NCI-H1417 (cell line): ENCODE measurements at places on chromosomes 2 and 18.
A peak's percentile ranks its signal among the peaks of the same experiment; 100 is the strongest.

GRCh38 chr18:49650426-49650891, 88.6 kb downstream of the LIPG start:
- DNase-seq: no peak

DNA sequence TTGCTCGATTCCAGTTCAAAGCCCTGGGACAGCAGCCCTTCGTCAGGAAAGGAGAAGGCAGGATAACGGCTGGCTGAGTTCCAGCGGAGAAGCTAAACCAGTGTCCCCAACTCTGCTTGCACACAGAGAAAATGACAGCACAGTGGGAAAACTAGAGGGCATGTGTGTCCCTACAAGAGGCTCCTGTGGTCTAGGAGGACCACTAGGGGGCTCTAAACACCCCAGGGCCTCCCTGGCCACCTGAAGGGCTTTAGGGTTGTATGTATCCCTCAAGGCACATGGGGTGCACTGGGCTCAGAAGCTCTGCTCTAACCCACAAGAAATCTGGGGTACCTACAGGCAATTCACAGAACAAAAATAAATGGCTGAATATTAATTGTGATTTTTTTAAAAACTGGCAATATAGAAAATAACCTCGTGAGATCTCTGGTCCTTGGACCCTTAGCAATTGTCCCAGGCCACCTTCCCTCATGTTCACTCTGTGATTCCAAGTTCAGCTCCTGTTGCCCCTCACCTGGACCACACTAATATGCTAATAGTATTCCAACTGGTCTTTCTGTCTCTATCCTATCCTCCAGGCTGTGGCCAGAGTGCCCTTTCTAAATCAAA, 17.5 kb downstream of the STAT1 start:
- peak; percentile 4 for DNase-seq

- DNase-seq: no peak
Observed at GRCh38 chr2:224293976-224294375, 107.9 kb downstream of the FAM124B start.

- peak; percentile 52 for DNase-seq
Observed at GRCh38 chr2:216777637-216778273, 82.1 kb downstream of the TNP1 start.

DNA sequence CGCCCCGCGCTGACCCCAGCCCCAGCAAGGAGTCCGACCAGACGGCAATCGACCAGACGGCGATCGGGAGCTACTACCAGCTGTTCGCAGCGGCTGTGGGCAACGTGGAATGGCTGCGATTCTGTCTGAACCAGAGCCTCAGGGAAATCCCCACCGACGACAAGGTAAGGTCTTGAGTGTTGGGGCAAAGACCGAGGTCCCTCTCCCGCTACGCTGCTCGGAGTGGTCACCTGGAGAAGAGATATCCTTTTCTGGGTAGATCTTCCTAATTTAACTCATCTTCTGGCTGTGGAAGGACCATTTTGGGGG, 704 bp downstream of the ANKRD53 start:
- DNase-seq: no peak
